ENCODE measurements at places on chromosomes 11 and 22. TPM values are rescaled to one million over a fixed set of nuclear protein-coding genes. Genes with fewer than 3 reads are reported as not detected.
A peak's percentile ranks its signal among the peaks of the same experiment; 100 is the strongest.

DNA sequence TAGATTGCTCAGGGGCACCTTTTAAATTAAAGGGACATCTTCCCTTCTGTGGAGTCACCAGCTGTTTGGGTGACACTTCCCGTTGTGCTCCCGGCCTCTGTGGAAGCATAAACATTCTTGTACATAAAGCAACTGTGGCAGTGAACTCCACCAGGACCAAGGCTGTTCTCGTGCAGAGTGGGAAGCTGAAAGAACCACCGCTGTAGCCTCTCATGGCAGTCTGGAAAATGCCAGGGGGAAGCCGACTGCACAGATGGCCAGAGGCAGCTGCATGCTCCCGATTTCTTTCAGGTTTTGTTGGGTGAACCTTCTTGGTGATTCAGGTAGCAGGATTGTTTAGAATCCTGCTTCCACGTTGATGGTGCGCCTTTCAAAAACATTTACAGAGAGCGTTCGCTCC, 10.3 kb downstream of the UBASH3B start:
- no peaks in the 10 kb centered on the region for H3K4me1 ChIP-seq
- no peak overlapping the region for H3K27ac ChIP-seq
- DNase-seq: no peak
- H3K36me3 ChIP-seq: no peaks in the 10 kb centered on the region
- H3K27me3 ChIP-seq: no peaks in the 10 kb centered on the region

- DNase-seq: no peak
- no peaks in the 10 kb centered on the region for H3K27me3 ChIP-seq
- no peak overlapping the region for H3K4me3 ChIP-seq
- H3K27ac ChIP-seq: no peak overlapping the region
These were observed 555.3 kb downstream of the BUD13 start for GRCh38 chr11:116217441-116217840.

- peak overlapping the region; percentile 8 for H3K4me3 ChIP-seq
- H3K36me3 ChIP-seq: no peaks in the 10 kb centered on the region
- DNase-seq: no peak
- peaks cover 89% of the 10 kb centered on the region for H3K4me1 ChIP-seq
- no peaks in the 10 kb centered on the region for H3K27me3 ChIP-seq
These were observed 43.3 kb downstream of the TNRC6B start for GRCh38 chr22:40221055-40221414.

GRCh38 chr22:46803031-46803880, 40.8 kb downstream of the TBC1D22A start:
- H3K27ac ChIP-seq: no peak overlapping the region
- no peak for DNase-seq
- H3K4me3 ChIP-seq: no peak overlapping the region
- H3K36me3 ChIP-seq: peaks cover 9% of the 10 kb centered on the region
- H3K4me1 ChIP-seq: peaks cover 5% of the 10 kb centered on the region

DNA sequence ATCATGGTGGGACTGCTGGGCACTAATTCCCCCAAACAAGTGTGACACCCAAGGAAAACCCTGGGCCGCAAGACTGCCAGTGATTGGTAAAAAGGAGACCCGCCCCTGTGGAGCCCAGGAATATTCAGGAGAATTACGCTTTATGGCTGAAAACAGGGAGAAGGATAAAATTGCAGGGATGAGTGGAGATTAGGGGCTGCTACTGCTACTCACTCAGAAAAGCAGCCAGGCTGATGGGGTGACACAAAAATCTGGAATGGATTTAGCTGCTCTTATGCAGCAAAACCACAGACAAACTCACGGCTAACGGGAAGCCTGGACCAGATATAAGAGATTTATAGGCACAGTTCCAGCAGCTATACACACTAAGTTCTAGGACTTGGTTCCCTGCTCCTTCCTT, 4.4 kb upstream of the FBXO3 start:
- H3K36me3 ChIP-seq: no peaks in the 10 kb centered on the region
- no peaks in the 10 kb centered on the region for H3K27me3 ChIP-seq
- H3K27ac ChIP-seq: no peak overlapping the region
- peaks cover 44% of the 10 kb centered on the region for H3K4me1 ChIP-seq
- no peak overlapping the region for H3K4me3 ChIP-seq

GRCh38 chr11:61639816-61640443, 40.3 kb upstream of the DAGLA start:
- no peaks in the 10 kb centered on the region for H3K27me3 ChIP-seq
- H3K4me3 ChIP-seq: no peak overlapping the region
- H3K36me3 ChIP-seq: no peaks in the 10 kb centered on the region
- no peak overlapping the region for H3K27ac ChIP-seq
- H3K4me1 ChIP-seq: peaks cover 5% of the 10 kb centered on the region

DNA sequence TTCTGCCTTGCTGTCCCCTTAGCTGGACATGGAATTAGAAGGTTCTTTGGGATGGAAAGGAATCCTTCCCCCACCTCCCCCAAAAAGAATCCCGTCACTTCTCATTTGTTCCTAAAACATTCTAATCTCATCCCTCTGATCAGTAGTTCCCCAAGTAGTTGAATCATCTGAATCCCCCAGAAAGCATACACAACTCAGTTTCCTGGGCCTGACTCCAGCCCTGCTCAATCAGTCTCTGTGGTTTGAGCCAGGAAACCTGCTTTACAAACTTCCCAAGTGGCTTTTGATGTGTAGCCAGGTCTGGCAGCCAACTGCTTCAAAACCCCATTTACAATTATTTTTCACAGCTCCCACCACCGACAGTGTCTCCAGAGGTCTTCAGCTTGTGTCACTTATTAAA, 20.2 kb downstream of the C22orf31 start:
- no peak overlapping the region for H3K4me3 ChIP-seq
- no peak for DNase-seq
- no peak overlapping the region for H3K27ac ChIP-seq
- H3K27me3 ChIP-seq: no peaks in the 10 kb centered on the region

- no peak overlapping the region for H3K4me3 ChIP-seq
- no peak overlapping the region for H3K27ac ChIP-seq
- no peaks in the 10 kb centered on the region for H3K36me3 ChIP-seq
- no peaks in the 10 kb centered on the region for H3K27me3 ChIP-seq
- peaks cover 6% of the 10 kb centered on the region for H3K4me1 ChIP-seq
These were observed 306.1 kb downstream of the C11orf87 start for GRCh38 chr11:109728056-109728455.

DNA sequence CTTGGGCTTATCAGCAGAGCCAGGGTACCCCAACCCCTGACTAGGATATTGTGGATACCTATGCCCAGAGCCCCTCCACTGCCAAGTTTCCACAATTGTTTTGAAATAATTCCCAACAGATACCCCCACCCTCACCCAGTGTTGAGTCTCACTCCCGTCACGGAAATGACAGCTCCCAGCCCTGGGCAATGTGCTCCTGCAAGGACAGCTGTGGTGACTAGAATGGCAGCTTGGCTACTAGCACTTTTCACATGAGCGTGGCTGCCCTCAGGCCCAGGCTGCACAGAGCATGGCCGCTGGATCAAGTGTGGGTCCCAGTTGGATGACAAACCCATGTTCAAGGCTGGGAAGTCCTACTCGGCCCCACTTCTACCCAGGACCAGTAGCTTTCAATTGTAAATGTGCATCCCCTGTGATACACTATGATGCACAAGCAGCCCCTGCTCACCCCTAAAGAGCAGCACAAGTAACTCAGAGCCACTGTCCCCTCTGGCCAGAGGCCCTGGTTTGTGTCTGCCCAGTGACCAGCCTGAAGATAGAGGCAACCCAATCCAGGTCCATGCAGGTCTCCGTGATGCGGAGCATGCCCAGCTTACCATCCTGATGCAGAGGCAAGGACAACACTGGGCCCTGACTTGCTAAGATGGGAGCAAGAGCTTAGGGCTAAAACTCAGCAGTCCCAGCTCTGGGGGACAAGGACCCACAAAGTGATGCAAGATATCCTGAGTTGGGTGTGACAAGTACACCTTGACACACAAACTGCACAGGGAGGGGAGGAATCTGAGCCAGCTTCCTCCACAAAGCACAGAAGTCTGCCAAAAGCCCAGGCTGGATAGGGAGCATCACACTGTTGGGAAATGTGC, 13.2 kb downstream of the KCNQ1OT1 start:
- no peaks in the 10 kb centered on the region for H3K27me3 ChIP-seq
- no peaks in the 10 kb centered on the region for H3K36me3 ChIP-seq
- H3K27ac ChIP-seq: no peak overlapping the region
- no peak overlapping the region for H3K4me3 ChIP-seq
- no peak for DNase-seq
- peaks cover 53% of the 10 kb centered on the region for H3K4me1 ChIP-seq

- no peak overlapping the region for H3K4me3 ChIP-seq
- H3K4me1 ChIP-seq: no peaks in the 10 kb centered on the region
- H3K27ac ChIP-seq: no peak overlapping the region
These were observed 415.3 kb upstream of the CADM1 start for GRCh38 chr11:115919341-115920091.

TPBGL gene
- total RNA-seq: not detected

DUSP8 gene
- total RNA-seq: 3.5 TPM

OR5P2 gene
- not detected for total RNA-seq

KCNK7 gene
- total RNA-seq: 0.99 TPM

RASD2 gene
- 44.4 TPM for total RNA-seq

MYO7A gene
- total RNA-seq: 4.9 TPM

C11orf86 gene
- total RNA-seq: not detected

Measured in esophagus muscularis mucosa (tissue), 4 donors.